Kasumi-1 (cell line): ENCODE measurements at places on chromosomes 4 and X.

GRCh38 chr4:145716200-145716599 lies 36.3 kb downstream of the C4orf51 start:
- DNase-seq = no peak

DNA sequence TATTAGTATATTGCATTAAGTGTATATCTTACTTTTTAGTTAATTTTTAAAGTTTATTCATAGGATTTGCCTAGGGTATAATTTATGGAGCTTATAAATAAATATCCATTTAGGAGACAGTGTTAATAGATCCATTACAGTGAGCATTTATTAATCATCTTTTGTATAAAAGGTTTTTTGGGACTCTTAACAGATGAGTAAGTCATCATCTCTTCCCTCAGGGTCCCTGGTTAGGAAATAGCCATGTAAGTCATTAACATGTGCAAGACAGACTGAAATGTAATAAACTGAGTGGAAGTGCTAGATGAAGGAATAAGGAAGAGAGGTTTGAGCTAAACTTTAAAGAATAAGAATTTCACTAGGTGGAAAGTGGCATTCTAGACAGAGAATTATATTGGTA lies 69.2 kb downstream of the PAQR3 start:
- DNase-seq = no peak

GRCh38 chrX:24235084-24235710 lies 78.7 kb downstream of the SUPT20HL2 start:
- DNase-seq = no peak

DNA sequence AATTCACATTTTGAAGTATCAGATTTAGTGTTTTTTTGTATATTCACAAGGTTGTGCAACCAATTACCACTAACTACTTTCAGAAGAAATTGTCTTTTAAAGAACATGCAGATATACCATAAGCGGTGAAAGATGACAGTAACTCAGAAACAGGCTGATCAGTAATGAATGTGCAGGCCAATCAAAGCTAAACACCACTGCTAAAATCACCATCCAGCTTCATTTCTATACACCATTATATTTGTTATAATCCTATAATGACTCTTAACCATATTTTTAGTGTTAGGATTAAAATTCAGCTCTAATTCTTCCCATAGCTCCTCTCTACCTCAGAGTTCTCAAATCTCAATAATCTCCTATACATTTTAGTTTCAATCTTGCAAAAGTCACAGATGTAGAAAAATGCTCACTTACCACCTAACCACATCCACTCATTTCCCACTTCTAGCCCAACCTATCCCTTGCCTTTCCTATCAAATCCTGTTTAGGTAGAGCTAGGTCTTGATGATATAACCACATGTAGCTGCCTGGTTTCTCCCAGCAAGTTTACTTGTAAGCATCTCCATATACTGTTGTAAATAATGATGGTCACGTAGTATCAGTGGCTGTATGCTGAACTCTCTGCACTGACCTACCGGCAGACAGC lies 16.6 kb downstream of the COQ2 start:
- no peak for DNase-seq

DNA sequence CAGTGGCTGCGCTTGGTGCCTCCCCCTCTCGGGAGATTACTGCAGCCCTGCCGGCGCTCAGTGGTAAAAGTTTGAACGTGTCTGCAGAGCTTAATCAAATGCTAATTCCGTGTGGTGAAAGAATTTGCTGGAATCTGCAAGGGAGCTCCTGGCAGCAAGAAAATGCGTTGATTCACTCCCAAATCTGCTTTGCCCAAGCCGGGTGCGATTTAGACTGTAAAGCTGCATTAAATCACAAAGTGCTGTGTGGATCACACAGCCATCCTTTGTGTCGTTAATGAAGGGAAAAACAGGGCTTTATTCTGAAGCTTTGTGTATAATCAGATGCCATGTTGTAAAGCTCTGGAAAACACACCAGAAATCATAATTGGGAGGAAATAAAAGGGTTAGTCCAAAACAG lies 444.1 kb downstream of the BCOR start:
- DNase-seq = no peak

- DNase-seq = no peak
Observed at GRCh38 chr4:129394635-129395034, 298.7 kb downstream of the C4orf33 start.

GRCh38 chrX:1386338-1387127 lies 5.4 kb downstream of the SLC25A6 start:
- DNase-seq = no peak

DNA sequence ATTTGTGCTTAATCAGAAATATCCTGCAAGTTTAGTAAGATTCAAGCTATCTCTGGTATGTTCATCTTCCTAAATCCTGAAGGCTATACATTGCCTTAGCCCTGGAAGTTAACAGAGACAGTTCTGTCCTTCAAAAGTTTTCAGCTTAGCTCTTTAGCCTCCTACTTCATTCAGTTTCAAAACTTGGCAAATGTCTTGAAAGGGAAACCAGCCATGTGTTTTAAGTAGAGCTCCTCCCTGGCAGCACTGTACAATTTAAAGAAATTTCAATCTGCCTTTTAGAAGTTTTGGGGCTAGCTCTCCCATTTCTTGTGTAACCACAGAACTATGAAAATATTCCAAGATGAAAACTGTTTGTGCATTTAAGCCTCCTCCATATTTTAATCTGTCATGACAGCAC lies 47.0 kb downstream of the FANCB start:
- no peak for DNase-seq

DNA sequence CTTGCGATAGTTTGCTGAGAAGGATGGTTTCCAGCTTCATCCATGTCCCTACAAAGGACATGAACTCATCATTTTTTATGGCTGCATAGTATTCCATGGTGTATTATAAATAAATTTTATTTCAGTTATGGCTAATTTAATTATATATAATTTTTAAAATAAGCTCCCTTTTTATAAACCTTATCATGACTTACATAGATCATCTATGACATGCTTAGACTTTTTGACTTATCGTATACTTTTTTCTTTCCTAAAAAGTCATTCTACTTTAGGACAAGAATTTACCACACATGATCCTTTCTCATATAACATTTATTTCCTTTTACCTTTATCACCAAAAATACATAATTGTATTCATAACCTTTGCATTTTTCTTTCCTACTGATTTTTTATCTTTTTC lies 376.5 kb downstream of the CCSER1 start:
- peak; percentile 2 for DNase-seq

GRCh38 chr4:48774760-48775710 lies 5.0 kb downstream of the FRYL start:
- DNase-seq = no peak

- no peak for DNase-seq
Observed at GRCh38 chr4:151933122-151933827, 172.5 kb upstream of the GATB start.

- DNase-seq = peak; percentile 68
Observed at GRCh38 chrX:119685225-119686066, 7.5 kb downstream of the SEPTIN6 start.

GRCh38 chrX:70039758-70040157 lies 10.0 kb downstream of the AWAT2 start:
- DNase-seq = no peak

DNA sequence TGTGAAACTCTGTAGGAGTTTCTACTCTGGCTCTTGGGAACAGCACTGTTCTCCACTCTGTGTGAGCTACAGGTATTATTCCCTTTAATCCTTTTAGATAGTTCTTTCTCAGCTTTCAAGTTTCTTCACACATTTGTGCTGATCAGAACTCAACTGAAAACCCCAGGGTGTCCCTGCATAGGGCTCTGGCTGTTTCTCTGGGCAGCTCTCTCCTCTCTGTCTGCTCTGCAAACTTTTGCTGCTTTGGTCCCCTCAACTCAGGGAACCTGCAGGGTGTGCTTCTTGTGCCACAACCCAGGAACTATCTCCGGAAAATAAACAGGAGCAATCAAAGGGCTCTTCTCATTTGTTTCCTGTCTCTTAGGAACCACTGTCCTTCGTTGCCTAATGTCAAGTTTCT lies 196.6 kb upstream of the GABRA2 start:
- no peak for DNase-seq

DNA sequence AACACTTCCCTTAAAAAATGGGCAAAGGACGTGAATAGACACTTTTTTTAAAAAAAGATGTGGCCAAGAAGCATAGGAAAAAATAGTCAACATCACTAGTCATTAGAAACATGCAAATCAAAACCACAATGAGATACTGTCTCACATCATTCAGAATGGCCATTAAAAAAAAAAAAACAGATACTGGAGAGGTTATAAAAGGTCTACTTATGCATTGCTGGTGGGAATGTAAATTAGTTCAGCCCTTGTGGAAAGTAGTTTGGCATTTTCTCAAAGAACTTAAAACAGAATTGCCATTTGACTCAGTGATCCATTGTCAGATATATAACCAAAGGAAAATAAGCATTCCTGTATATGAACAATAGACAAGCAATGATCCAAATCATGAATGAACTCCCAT lies 352.8 kb upstream of the EPHA5 start:
- DNase-seq = no peak

GRCh38 chr4:3122081-3122563 lies 47.6 kb downstream of the HTT start:
- no peak for DNase-seq

- no peak for DNase-seq
Observed at GRCh38 chrX:153688911-153689590, 1.3 kb downstream of the SLC6A8 start.

- peak; percentile 76 for DNase-seq
Observed at GRCh38 chrX:130086447-130087206, 23.7 kb downstream of the ELF4 start.

DNA sequence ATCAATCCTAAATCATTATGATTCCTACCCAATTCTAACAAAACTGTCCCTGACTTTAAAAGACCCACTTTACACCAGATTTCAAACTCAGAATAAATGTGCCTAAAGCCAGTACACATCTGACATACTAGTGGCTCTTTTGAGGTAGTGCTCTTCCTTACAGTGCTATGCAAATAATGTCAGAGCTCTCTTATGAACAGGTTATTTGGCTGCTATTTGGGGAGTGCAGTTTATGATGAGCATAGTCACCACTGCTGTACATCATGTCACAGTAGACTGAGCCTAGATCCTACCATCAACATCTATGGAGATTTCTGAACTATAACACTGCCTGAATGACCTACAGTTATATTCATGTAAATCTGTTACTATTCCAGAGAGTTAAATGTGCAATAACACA lies 50.4 kb upstream of the PAGE5 start:
- no peak for DNase-seq

DNA sequence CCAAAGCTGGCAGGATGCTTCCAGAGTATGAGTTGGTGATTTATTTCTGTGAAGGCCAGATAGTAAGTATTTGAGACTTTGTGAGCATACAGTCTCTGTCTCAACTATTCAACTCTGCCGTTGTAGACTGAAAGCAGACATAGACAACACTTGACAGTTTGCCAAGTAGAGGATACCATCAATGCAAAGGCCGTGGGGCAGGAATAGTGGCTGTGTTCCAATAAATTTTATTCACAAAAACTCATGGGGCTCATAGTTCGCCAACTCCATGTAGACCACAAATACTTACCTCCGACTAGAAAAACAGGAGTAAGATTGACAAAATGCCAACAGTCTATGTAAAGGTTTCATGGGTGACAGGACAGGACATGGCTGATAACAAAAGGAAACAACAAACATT lies 3.7 kb upstream of the PIR start:
- DNase-seq = no peak

- no peak for DNase-seq
Observed at GRCh38 chr4:181319629-181320028, 923.6 kb upstream of the TENM3 start.

GRCh38 chr4:41913509-41913908 lies 21.7 kb upstream of the TMEM33 start:
- DNase-seq = no peak

GRCh38 chr4:166657261-166657660 lies 577.0 kb downstream of the SPOCK3 start:
- no peak for DNase-seq

- no peak for DNase-seq
Observed at GRCh38 chr4:36206012-36206411, 38.3 kb downstream of the ARAP2 start.

DNA sequence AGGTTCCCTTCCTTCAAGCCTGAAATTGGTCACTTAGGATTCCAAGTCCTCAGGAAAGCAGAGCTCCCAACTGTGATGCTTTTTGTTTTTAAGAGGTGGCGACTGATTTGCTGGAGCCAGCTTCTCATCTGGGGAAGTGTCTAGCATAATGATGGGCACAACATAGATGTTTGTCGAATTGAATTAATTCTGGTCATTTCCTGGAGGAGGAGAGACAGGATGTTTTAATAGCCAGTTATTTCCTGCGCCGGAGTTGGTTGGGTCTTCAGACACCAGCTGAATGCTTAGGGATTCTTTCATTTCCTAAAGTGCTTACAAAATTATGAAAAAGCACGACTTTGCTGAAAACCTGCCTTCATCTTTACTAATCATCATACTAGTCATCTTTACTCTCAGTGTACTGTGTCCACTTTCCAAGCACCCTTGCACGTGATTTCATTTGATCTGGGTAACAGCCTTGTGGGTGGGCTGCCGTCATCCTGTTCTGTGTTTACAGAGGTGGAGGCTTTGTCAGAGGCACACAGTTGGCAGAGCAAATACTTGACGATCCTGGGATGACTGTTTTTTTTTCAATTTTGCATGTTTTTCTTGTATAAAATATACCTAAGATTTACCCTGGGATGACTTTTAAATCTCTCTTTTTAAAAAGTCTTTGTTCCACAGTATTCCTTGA lies 49.5 kb downstream of the RGS12 start:
- DNase-seq = no peak

DNA sequence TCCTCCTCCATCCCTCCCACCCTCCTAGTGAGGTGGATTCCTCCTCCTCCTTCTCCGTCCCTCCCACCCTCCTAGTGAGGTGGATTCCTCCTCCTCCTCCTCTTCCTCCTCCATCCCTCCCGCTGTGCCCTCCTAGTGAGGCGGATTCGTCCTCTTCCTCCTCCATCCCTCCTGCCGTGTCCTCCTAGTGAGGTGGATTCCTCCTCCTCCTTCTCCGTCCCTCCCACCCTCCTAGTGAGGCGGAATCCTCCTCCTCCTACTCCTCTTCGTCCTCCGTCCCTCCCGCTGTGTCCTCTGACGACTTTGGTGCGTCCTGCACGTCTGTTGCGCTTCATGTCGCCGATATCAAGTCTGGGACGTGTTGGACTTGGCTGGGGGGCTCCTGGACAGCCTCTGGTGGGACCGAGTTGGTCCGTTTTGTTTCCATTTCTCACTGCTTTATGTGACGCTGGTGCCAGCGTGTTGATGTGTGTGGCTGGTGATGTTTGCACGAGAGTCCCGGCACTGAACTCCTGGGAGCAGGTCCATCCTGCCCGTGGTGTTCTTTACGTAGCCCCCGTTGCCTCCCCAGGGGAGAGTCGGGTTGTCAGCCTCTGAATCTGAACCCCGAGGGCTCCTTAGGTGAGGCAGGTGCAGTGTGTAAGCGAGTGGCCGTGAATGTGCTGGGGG lies 5.4 kb downstream of the AKAP17A start:
- no peak for DNase-seq
